Progenitor cell of endocrine pancreas (in vitro differentiated cells): ENCODE measurements at places on chromosomes 7 and 10. TPM values are rescaled to one million over a fixed set of nuclear protein-coding genes. Genes with fewer than 3 reads are reported as not detected.

LRRC4 gene
- 15.9 and 19.4 TPM in 2 replicates for total RNA-seq

- no peak for DNase-seq
Measured at GRCh38 chr10:6907877-6908530, 327.9 kb upstream of the PRKCQ start.

GRCh38 chr10:36349445-36350078, 707.5 kb upstream of the FZD8 start:
- DNase-seq: no peak

- DNase-seq: no peak
Measured at GRCh38 chr10:4812046-4812445, 14.0 kb upstream of the AKR1E2 start.
